Stimulated activated CD4-positive, alpha-beta T cell treated with anti-CD3 and anti-CD28 coated beads, Interleukin-1b, Interleukin-23, amount 100 ng/mL, for 24 hours (primary cell): ENCODE measurements at places on chromosomes 2 and 18.

- DNase-seq, result no peak
Measured at GRCh38 chr18:52353589-52353988, 13.6 kb downstream of the DCC start.

DNA sequence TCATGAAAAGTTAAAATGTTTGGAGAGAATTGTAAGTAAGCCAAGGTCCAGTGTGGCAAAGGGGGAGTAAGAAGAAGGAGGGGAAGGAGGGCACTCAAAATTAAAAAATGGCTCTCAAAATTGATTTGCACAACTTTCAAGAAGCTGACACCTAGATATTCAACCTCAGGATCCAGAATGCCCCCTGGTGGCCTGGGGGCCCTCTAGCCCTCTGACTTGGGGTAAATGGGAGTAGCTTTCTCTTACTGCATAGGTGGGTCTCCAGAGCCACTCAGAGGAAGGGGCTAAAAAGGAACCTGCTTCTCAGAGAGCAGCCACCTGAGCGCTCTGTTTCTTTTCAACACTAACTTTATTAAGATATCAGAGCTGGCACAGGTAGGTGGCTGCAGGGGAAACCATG, 968.5 kb downstream of the BCL11A start:
- no peak for DNase-seq

DNA sequence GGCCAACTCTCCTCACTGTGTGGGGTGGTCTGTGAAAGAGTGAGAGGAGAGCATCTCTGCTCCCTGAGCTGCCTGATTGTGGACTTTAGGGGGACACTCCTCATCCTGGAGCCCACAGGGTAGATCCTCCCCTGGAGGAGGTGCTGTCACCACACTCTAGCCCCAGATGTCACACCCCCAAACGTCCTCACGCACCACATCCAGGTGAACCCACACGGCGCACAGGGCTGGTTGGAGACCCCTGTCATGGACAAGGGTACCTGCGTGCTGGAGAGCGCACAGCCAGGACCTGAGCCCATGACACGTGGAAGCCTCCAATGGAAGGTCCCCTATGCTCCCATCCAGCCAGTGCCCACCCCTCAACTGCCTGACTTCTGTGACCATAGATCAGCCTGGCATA, 10.5 kb downstream of the AGXT start:
- DNase-seq, result no peak

GRCh38 chr2:241232736-241233575, 44.5 kb downstream of the ANO7 start:
- no peak for DNase-seq

DNA sequence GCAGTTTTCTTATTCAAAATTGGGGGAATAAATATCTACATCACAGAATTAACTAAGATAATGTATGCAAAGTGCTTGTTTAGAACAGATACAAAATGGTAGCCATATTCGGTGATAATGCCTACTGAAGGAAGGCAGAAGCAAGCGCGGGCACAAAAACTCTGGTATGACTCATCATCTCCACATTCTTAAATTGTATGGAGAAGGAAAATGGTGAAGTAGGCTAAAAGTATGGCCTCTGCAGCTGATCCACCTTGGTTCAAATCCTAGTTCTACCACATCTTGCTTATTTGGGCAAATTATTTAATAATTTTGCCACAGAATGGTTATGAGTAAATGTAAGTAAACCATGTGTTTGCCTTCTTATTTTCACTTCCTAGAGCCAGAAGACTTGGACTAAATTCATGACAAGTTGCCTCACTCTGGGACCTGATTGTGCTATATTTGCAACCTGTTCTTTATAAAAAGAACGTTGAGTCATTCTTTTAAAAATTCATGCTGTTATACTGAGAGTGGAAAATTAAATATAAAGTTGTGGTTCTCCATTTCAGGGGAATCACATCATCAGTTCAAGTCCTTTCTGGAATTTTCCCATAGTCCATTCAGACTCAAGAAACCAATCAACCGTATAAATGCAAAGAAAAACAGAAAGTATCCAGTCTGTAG, 9.0 kb upstream of the CDK15 start:
- DNase-seq, result no peak

DNA sequence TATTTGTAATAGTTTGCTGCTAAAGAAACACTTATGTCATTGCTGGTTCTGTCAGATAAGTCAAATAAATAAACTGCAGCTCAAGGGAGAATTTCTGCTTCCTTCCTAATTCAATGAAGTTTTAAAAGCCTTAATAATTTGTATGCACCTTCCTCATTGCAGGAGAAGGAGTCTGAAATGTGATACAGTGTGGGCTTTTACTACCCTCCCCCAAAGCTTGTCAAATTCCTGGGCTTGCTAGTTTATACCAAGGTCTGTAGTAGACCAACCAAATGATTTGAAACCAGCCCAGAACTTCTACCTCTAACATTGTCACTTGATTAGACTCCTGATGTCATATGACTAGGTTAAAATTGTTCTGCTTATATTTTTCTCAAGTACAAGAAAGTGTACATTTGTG, 131.8 kb downstream of the DTNA start:
- no peak for DNase-seq

- DNase-seq, result no peak
Measured at GRCh38 chr18:73840319-73840945, 307.2 kb downstream of the FBXO15 start.

GRCh38 chr18:12255626-12256026, 1.5 kb downstream of the CIDEA start:
- no peak for DNase-seq

DNA sequence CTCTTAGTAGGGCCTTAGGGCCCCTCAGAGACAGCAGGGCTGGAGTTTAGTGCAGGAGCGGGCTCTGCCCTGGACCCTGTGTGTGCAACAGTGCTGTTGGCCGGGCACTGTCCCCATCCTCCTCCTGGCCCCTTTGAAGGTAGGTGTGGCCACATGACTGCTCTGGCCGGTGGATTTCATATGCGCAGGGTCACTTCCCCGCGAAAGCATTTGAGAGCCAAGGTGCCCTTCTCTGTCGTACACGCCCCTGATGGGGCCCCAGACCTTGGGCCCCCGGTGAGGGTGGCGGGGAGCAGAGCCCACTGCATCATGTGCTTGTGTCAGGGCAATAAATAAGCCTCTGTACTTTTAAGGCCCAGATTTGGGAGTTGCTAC, 15.5 kb downstream of the TMEM177 start:
- no peak for DNase-seq

DNA sequence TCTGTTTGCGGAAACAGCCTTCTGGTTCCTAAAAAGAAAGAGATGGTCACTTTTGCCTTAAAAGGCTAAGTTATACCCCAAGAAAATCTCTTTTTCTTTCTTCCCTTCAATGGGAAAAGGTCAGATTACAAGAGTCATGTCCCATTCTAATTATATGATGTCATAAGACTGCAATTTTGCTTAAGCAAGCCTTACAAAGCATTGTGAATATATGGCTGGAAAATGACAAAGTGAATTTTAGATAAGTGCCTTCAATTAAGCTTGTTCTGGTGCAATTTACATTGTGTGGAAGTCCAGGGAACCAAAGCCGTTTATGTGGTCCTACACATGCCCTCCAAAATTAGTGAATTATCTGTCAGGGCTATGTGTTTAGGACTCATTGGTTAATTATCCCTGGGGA, 7.6 kb upstream of the BMP10 start:
- DNase-seq, result no peak

DNA sequence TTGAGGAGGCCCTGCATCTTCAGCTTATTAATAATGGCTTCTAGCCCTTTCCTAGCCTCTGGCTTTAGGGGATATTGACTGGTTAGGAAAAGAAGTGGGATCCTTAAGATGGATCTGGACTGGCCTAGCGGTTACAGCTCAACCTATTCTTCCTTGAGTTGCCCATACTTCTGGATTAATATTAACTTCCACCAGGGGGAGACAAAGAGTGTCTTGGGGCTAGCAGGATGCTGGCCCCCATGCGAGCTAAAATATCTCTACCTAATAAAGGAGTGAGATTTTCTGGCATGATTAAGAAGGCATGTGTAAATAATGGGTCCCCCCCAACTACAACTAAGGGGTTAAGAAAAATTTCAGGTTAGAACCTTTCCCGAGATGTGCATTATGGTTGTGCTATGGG, 23.2 kb upstream of the PLA2R1 start:
- DNase-seq, result no peak

GRCh38 chr2:69017835-69018234, 4.9 kb downstream of the ANTXR1 start:
- no peak for DNase-seq

GRCh38 chr2:29114586-29114945, 649 bp upstream of the CLIP4 start:
- no peak for DNase-seq

DNA sequence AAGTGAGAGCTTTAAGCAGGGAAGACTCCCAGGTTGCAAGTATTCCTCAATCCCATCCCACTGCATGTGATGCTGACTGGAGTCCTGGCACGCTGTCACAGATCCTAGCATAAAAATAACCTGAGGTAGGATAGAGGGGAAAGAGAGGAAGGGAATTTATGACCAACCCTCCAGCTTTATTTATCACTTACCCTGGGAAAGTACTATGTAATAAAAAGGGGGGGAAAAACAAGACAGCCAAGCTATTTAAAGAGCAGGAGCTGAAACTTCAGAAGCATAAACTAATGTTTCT, 122.2 kb downstream of the SLC8A1 start:
- no peak for DNase-seq

DNA sequence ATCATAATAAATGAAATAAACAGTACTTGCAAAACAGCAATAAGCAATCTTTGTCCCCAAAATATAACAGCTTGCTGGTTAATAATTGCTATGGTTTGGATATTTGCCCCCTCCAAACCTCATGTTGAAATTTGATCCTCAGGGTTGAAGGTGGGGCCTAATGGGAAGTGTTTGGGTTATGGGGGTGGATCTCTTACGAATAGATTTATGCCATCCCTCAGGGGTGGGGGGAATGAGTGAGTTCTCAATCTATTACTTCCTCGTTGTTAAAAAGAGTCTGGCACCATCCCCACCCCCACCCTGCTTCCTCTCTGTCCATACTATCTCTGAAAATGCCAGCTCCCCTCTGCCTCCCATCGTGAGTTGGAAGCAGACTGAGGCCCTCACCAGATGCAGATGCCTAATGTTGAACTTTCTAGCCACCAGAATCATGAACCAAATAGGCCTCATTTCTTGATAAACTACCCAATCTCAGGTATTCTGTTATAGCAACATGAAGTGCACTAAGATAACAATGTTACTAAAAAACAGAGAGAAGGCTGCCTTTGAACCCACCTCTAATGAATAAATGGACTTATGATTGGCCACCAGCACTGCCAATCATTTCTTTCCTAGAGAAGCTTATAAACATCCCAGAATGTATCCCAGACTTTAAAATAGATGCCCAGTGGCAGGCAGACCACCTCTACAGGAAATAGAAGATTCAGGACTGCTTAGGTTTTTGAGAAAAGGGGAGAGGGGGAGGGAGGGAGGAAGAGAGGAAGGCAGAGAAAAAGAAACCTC, 90.1 kb downstream of the ALPK2 start:
- DNase-seq, result no peak

- DNase-seq, result no peak
Measured at GRCh38 chr2:75456825-75457224, 103.9 kb downstream of the EVA1A start.

GRCh38 chr2:175677880-175678279, 324.2 kb downstream of the LNPK start:
- DNase-seq, result no peak

DNA sequence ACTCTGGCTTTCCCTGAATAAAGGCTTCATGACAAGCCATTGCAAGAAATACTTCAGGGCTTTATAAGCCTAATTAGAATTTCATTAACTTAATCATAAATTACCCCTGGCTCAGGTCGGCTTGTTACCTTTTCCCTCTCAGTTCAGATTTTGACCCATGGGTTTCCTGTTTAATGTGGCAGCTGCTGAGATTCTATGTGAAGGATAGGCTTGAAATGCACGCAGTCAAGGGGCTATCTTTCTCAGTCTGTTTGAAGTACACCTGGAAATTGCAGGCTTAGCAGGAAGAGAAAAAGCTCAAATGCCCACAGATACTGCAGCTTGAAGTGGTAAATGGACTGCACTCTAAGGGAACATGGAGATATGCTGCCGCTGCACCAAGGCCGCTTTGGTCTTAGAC, 49.4 kb downstream of the CAVIN2 start:
- no peak for DNase-seq

DNA sequence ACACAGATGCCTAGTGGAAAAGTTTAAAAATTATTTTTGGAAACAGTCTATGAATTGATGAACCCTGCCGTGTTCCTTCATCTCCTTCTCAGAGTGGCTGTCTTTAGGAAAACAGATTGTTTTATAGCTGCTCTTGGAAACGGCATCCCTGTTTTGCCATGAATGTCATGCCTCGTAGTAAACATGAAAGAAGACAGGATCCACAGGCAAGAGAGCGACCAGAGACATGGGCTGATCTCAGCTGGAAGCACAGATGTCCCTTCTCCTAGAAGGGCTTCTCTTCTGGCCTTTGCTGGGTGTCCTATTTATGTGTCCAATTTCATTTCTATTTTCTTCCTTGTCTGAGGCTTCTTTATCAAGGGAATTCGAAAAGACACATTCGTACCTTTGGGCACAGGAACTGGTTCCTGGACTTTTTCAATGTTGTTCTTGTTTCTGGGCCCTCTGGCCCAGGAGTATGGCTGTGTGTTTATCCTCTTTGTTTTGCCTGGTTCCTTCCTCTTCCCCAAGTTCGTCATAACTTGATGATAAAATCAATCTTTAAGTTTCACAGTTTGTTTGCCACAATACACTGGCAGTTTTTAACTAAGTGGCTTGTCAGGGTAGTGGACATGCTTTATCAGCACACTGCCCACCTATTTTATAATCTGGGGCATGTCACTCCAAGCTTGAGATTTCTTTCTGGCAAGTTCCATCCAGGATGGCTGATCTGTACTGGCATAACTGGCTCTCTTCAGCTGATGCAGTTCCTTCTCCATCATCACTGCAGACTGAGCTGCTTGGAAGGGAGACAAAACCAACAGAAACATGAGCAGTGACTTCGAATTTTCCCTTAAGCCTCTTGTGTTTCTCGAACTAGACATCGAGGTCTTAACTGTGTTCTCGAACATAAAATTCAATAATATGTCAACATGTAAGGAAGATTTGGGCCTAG, 63.2 kb upstream of the MGAT4A start:
- no peak for DNase-seq

DNA sequence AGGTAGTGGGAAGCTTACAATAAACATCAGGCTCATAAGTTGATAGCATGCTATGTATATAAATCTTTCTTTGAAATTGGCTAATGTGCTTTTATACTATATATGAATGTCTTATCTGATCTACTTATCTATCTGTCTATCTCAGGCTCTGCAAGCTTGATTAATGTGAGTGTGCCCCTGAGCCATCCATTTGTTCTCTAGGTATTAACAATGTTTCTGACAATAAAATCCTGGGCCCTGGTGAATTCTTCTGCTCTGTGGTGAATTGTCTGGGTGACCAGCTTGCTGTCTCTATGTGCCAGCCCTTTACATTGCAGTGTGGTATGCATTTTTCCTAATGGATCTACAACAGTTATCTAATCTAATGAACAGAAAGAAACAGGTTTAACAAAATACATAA, 295.9 kb downstream of the HRH4 start:
- no peak for DNase-seq

DNA sequence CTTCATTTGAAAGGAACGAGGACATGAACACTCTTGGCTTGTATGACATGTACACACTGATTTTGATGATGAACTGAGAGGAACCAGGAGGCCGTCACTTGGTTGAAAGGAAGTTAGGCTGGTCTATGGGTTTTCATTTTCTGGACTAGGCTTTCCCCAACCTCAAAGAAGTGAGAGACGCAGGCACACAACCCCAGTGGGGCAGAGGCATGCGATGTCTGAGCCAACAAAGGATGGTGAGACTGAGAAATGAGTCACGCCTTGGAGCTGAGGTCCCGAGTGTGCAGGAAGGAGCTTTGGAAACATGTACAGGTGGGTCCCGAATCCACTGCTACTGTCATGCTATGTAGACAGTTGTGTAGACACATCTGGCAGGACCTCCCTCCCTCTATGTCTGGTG, 24.1 kb downstream of the SIGLEC15 start:
- no peak for DNase-seq
